ENCODE measurements at places on chromosomes 13 and 19. TPM values are rescaled to one million over a fixed set of nuclear protein-coding genes. Genes with fewer than 3 reads are reported as not detected.

Gene RGL3
- 44.8 TPM for total RNA-seq

Gene HSPB6
- 0.60 TPM for total RNA-seq

Gene ARL11
- not detected for total RNA-seq

Gene CALR3
- not detected for total RNA-seq

DNA sequence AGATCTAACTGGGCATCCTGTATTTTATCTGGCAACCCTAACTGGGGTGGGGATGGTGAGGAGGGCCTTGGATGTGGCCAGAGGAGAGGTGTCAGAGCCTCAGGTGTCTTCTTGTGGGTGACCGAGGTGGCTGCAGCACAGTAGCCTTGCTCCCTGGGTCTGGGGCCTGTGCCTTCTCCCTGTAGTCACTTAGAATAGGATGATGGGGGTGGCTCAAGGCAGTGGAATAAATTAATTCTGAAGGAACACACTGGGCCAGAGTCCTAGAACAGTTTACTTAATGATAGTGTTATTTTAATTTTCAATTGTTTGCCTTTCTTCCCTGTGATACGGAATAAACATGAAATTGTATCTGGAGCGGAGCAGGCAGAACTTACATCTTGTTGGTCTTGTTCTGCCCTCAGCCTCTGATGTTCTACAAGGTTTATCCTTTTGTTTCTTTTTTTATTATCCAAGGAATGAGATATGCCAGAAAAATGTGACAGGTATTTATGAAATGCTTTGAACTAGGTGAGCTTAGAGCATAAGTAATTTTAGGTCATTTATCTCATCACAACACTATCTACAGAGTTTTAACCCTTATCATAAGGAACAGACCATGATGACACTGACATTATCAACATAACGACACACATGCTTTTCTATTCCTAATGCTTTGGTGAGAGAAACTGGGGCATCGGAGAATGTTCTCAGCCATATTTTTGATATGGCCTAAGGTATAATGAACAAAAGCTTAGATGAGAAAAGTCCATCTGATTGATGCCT lies 51.4 kb downstream of the LRCH1 start:
- H3K4me1 ChIP-seq = peaks cover 76% of the 10 kb centered on the region
- peak overlapping the region; percentile 63 for H3K27ac ChIP-seq
- DNase-seq = no peak

DNA sequence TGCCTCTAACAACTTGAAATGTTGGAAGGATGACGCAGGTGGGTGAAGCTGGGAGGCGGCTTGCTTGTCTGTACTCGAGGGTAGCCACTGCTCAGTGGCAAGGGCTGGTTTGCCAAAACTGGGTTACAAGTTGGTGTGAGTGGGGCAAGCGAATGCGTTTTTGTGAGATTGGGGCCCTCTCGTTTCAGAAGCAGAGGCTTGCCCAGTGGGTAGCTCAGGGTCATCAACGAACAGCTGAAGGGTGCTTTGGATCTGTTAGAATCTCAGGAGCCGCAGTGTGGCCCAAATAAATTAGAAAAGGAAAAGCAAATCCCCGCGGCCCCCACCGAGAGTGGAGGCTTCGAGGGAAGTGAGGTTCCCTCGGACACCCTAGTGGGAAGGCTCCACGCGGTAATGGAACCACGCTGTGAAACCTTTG lies 7.3 kb downstream of the ATP4B start:
- H3K4me3 ChIP-seq = no peak overlapping the region
- no peaks in the 10 kb centered on the region for H3K27me3 ChIP-seq
- no peak overlapping the region for H3K27ac ChIP-seq
- H3K36me3 ChIP-seq = peaks cover 4% of the 10 kb centered on the region
- DNase-seq = peak; percentile 54

- no peak overlapping the region for H3K4me3 ChIP-seq
- no peak for DNase-seq
- no peak overlapping the region for H3K27ac ChIP-seq
Observed at GRCh38 chr19:47142779-47143178, 12.1 kb downstream of the SAE1 start.

- H3K4me3 ChIP-seq = peak overlapping the region; percentile 5
- no peak for DNase-seq
- H3K4me1 ChIP-seq = peaks cover 36% of the 10 kb centered on the region
- peaks cover 29% of the 10 kb centered on the region for H3K36me3 ChIP-seq
- H3K27ac ChIP-seq = peak overlapping the region; percentile 5
Observed at GRCh38 chr13:98157188-98157587, 14.3 kb downstream of the FARP1 start.

DNA sequence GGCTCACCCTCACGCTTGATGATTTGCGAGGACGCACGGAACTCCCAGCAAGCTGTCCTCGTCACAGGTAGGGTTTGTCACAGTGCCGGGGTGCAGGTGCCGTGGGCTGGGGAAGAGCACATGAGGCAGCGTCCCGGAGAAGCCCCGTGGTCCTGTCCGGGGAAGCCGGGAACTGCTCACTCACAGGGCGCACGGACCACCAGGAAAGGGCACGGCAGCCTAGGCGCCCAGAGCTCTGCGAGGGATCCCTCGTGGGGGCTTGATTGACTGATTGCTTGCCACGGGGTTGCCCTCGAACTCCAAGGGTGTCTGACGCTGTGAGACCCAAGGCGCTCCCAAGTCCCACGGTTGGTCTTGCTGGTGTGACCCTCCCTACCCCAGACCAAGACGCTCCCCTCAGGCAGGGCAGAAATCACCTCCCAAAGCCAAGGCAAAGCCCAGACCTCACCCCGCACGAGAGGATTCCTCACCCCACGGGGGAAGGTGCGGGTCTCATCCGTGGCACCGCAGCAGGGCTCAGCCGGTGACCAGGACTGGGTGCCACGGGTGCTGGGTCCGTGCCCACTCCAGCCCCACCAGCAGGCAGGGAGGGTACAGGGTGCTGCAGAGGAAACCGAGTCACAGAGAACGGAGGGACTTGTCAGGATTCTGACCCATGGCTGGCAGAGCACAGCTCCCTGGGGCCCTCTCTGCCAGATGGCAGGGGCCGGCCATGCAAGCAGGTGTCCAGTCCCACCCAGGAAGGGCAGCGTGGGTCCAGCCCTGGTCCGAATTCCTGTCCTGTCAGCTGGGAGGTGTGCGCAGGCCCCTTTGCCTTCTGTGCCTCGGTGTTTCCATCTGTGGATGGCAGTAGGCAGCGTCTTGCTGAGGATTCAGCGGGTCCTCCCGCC lies 7.7 kb downstream of the C2CD4C start:
- peaks cover 7% of the 10 kb centered on the region for H3K4me1 ChIP-seq
- H3K27ac ChIP-seq = no peak overlapping the region
- H3K27me3 ChIP-seq = peaks cover 3% of the 10 kb centered on the region
- no peak for DNase-seq

GRCh38 chr13:106275446-106276032 lies 259.9 kb downstream of the EFNB2 start:
- H3K27ac ChIP-seq = no peak overlapping the region
- no peak overlapping the region for H3K4me3 ChIP-seq
- DNase-seq = no peak
- no peaks in the 10 kb centered on the region for H3K36me3 ChIP-seq
- no peaks in the 10 kb centered on the region for H3K27me3 ChIP-seq
- H3K4me1 ChIP-seq = peaks cover 15% of the 10 kb centered on the region

GRCh38 chr19:16509141-16510061 lies 13.2 kb downstream of the C19orf44 start:
- no peak overlapping the region for H3K27ac ChIP-seq
- H3K4me3 ChIP-seq = no peak overlapping the region
- no peaks in the 10 kb centered on the region for H3K4me1 ChIP-seq
- no peak for DNase-seq

DNA sequence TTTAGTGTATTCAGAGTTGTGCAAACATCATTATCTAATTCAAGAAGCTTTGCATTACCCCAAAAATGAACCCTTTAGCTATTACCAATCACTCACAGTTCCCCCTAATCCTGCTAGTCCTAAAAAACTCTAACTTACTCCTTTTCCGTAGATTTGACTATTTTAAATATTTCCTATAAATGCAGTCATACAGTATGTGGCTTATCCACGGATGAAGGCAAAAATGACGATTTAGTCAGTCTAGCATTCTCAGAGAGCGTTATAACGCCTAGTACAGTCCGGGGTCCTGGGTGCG lies 587 bp upstream of the ZNF383 start:
- no peaks in the 10 kb centered on the region for H3K27me3 ChIP-seq
- DNase-seq = no peak
- H3K4me3 ChIP-seq = peak overlapping the region; percentile 96
- peaks cover 20% of the 10 kb centered on the region for H3K4me1 ChIP-seq
- H3K27ac ChIP-seq = peak overlapping the region; percentile 90

Gene COMP
- total RNA-seq = 0.43 TPM

Gene ZNF780A
- total RNA-seq = 21.2 TPM

Gene CEACAM16
- total RNA-seq = not detected

Gene ETV2
- total RNA-seq = 1.1 TPM

Gene MEIOSIN
- not detected for total RNA-seq

- no peak for DNase-seq
- no peaks in the 10 kb centered on the region for H3K27me3 ChIP-seq
- peaks cover 14% of the 10 kb centered on the region for H3K4me1 ChIP-seq
Observed at GRCh38 chr13:77291774-77292173, 35.1 kb downstream of the MYCBP2 start.

- peak overlapping the region; percentile 45 for H3K4me3 ChIP-seq
- H3K27ac ChIP-seq = peak overlapping the region; percentile 33
- peaks cover 50% of the 10 kb centered on the region for H3K27me3 ChIP-seq
Observed at GRCh38 chr19:55373306-55373992, 3.2 kb upstream of the TMEM190 start.

Gene SIGLEC12
- not detected for total RNA-seq

- H3K27ac ChIP-seq = no peak overlapping the region
- H3K27me3 ChIP-seq = no peaks in the 10 kb centered on the region
- H3K4me1 ChIP-seq = no peaks in the 10 kb centered on the region
- H3K36me3 ChIP-seq = no peaks in the 10 kb centered on the region
- no peak for DNase-seq
Observed at GRCh38 chr13:108003626-108004025, 211.7 kb downstream of the LIG4 start.

- peak within 1 kb of the TSS; percentile 94 for H3K27ac ChIP-seq
- peak within 1 kb of the TSS; percentile 93 for H3K4me3 ChIP-seq
- no peaks in the 10 kb centered on the region for H3K27me3 ChIP-seq
Observed at GRCh38 chr19:35268536-35269437, at the start of gene USF2. Gene USF2, plus strand, starts transcription at chr19:35268962. Its CDS starts 140 bp downstream, at chr19:35269102.

DNA sequence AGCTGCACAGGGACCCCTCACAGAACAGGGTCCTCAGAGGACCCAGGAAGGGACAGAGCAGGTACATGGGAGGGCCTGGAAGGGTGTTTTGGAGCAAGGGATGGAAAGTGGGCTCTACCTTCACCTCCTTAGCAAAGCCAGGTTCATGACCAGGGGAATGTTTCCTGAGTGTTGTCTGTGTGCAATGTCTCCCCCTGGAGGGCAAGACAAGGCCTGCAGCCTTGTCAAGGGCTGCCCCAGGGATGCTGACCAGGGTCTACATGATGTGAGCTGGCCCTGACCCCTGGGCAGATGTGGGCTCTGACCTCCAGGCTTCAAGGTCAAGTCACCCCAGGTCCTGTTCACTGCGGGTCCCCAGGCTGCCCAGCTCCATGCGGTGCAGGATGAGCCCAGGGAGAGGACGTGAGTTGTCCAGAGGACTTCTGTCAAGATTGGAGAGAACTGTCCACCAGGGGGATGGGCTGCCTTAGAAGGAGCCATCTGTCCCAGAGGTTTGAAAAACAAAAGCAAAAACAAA lies 1.0 kb upstream of the CEACAM1 start:
- H3K4me1 ChIP-seq = peaks cover 10% of the 10 kb centered on the region
- no peaks in the 10 kb centered on the region for H3K27me3 ChIP-seq
- H3K4me3 ChIP-seq = no peak overlapping the region
- no peaks in the 10 kb centered on the region for H3K36me3 ChIP-seq
- DNase-seq = peak; percentile 69

- DNase-seq = no peak
- H3K27me3 ChIP-seq = no peaks in the 10 kb centered on the region
- no peaks in the 10 kb centered on the region for H3K4me1 ChIP-seq
- H3K27ac ChIP-seq = no peak overlapping the region
- no peak overlapping the region for H3K4me3 ChIP-seq
Observed at GRCh38 chr13:27583645-27584044, 36.7 kb downstream of the LNX2 start.

DNA sequence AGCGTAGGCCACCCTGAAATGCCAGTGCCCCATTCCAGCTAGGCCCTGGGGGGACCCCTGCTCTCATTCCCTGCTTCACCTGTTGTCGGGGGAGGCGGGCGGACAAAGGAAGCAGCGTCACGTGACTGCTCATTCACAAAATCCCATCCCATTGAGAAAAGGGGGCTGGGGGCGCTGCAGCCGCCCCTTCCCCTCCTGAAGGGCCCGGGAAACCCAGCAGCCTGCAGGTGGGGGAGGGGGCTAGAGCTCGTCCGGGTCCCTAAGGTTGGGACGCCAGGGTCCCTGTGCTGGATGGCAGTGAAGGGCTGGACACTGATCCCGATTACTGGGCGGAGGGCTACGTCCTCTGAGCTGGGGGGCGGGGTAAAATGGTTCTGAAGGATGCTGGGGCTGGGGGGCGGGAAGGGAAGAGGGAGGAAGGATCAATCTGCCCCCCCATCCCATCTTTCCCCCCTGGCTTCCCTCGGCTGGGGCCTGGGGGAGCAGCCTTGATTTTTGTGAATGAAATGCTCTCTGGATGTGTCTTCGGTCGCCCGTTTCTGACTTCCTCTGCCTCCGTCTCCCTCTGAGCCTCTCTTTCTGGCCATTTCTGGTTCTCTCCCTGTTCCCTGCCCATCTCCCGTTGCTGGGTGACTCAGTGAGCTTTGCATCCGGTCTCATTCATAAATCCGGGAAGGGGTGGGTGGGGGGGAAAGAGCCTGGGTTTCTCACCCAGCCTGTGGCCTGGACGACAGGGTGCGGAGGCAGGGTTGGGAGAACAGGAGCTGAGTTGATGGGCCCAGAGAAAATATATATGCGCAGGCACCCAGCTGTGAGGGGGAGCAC lies 816 bp downstream of the SPRED3 start:
- peaks cover 17% of the 10 kb centered on the region for H3K36me3 ChIP-seq
- peaks cover 45% of the 10 kb centered on the region for H3K27me3 ChIP-seq
- peaks cover 9% of the 10 kb centered on the region for H3K4me1 ChIP-seq
- H3K4me3 ChIP-seq = peak overlapping the region; percentile 88
- no peak for DNase-seq

DNA sequence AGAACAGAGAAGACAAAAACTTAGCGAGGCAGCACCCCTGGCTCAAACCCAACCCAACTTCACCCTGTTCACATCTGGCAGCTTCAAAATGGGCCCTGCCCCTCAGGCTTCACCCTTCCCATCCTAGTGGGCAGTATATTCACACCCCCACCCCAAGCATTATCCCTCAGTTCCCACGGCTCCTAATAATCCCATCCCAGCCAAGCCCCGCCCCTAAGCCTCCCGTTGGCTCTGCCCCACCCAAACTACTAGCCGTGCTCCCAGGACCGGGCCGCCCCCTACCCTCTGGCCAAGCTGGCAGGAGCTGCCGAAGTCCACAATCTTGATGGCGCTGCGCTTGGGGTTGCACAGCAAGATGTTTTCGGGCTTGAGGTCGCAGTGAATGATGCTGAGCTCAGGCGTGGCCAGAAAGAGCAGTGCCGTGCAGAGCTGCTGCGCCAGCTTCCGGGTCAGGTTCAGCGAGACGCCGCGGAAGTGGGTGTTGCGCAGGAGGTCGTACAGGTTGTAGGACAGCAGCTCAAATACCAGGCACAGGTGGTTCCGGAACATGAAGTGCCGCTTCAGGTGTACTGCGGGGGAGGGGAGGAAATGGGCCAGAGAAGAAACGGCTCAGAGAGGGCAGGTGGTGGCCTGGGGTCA lies 5.8 kb downstream of the DYRK1B start:
- peaks cover 18% of the 10 kb centered on the region for H3K4me1 ChIP-seq
- no peak overlapping the region for H3K4me3 ChIP-seq
- no peaks in the 10 kb centered on the region for H3K27me3 ChIP-seq
- no peak for DNase-seq
- peak overlapping the region; percentile 69 for H3K27ac ChIP-seq
- peaks cover 29% of the 10 kb centered on the region for H3K36me3 ChIP-seq

- peaks cover 9% of the 10 kb centered on the region for H3K36me3 ChIP-seq
- no peak overlapping the region for H3K4me3 ChIP-seq
- peak; percentile 7 for DNase-seq
- H3K4me1 ChIP-seq = peaks cover 36% of the 10 kb centered on the region
- peak overlapping the region; percentile 26 for H3K27ac ChIP-seq
- peaks cover 8% of the 10 kb centered on the region for H3K27me3 ChIP-seq
Observed at GRCh38 chr19:6070720-6071485, 39.4 kb downstream of the RFX2 start.
